ENCODE measurements at places on chromosomes 4 and X. TPM values are rescaled to one million over a fixed set of nuclear protein-coding genes. Genes with fewer than 3 reads are reported as not detected.

- peak overlapping the region; percentile 54 for H3K27ac ChIP-seq
- no peaks in the 10 kb centered on the region for H3K4me1 ChIP-seq
- no peaks in the 10 kb centered on the region for H3K36me3 ChIP-seq
- no peak overlapping the region for H3K4me3 ChIP-seq
Measured at GRCh38 chr4:151174784-151175183, 75.4 kb downstream of the RPS3A start.

DNA sequence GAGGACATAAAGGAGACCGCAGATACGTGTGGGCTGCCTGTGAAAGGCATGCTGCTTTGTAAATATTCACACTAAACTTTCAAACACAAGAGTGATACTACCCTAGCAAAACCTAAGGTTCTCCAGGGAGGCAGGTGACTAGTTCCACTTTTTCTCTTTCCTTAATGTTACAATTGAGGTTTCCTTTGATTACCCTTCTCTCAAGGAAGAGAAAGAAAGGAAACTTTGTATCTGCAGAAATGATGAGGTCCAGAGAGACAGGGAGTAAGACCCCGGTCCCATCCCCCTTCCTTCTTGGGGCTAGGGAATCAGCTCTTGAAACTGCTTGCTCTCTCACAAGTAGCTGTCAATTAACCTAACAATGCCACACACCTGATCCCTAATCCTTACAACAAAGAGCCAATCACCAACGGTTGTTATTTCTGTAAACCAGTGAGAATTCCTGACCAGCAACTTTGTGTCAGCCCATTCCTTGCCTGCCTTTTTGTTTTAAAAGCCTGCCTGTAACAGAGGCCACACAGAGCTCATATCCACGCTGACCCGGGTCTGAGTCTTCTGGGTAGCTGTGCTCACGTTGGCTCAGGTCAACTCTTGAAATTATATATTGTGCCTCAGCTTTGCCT, 754.8 kb upstream of the FRG1 start:
- H3K27me3 ChIP-seq: no peaks in the 10 kb centered on the region
- H3K4me3 ChIP-seq: no peak overlapping the region
- DNase-seq: no peak
- no peak overlapping the region for H3K27ac ChIP-seq
- no peaks in the 10 kb centered on the region for H3K4me1 ChIP-seq
- no peaks in the 10 kb centered on the region for H3K36me3 ChIP-seq

The PSAPL1 gene
- 0.15 TPM for total RNA-seq

The CT83 gene
- not detected for total RNA-seq

DNA sequence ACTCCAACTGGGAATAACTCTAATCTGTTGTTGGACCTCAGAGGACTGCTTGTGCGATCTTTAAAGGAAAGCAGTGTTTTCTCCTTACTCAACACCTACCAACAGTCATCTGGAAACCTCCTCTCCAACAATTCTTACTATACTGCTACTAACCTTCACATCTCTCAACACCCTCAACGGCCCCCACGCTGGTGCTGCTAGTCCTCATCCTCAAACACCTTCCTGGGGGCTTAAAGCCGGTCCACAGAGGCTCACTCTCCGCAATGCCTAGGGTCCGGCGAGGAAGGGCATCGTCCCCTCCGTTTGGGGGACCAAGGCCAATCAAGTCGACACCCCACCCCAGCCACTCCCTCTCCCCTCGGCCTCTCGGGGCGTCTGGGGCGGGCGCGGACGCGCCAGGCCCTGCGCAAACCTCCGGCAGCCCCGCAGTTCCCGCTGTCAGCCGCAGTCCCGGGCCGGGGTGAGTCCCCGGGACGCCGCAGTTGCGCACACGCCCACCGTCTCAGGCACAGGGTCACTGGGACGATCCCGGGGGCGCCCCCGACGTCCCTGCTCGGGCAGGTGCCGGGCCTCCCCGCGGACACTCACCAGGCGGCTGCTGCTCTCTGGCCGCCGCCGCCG, 418 bp downstream of the TAB3 start:
- H3K27ac ChIP-seq: peak overlapping the region; percentile 92
- peak overlapping the region; percentile 76 for H3K4me3 ChIP-seq
- H3K4me1 ChIP-seq: no peaks in the 10 kb centered on the region
- H3K27me3 ChIP-seq: no peaks in the 10 kb centered on the region

The TSPAN7 gene
- total RNA-seq: 15.5 TPM

The MAB21L2 gene
- total RNA-seq: not detected

- no peaks in the 10 kb centered on the region for H3K36me3 ChIP-seq
- H3K27me3 ChIP-seq: no peaks in the 10 kb centered on the region
- H3K4me3 ChIP-seq: no peak overlapping the region
- peaks cover 33% of the 10 kb centered on the region for H3K4me1 ChIP-seq
Measured at GRCh38 chr4:7971159-7971631, 31.5 kb upstream of the AFAP1 start.

The HPSE gene
- total RNA-seq: 3.8 TPM

- DNase-seq: no peak
- H3K4me3 ChIP-seq: no peak overlapping the region
- H3K27me3 ChIP-seq: no peaks in the 10 kb centered on the region
- no peaks in the 10 kb centered on the region for H3K4me1 ChIP-seq
- no peak overlapping the region for H3K27ac ChIP-seq
- no peaks in the 10 kb centered on the region for H3K36me3 ChIP-seq
Measured at GRCh38 chr4:105361053-105361452, 112.8 kb downstream of the PPA2 start.

DNA sequence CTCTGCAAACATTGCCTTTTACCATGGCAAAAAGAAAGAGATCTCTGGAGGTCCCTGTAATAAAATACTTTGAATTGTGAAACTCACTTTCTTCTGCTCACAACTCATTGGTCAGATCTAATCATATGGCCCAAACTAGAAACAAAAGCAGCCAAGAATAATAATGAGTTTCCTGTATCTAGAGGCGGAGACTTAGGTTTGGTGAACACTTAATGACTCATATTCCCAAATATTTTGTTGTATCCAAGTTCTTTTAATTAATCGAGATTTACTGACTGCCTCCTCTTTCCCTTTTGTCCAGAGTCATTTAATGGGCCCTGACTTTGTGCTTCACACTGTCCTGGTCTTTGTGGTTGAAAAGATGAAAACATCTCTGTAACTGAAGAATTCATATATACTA, 190.6 kb downstream of the CCSER1 start:
- H3K4me1 ChIP-seq: no peaks in the 10 kb centered on the region
- DNase-seq: no peak
- no peaks in the 10 kb centered on the region for H3K36me3 ChIP-seq

DNA sequence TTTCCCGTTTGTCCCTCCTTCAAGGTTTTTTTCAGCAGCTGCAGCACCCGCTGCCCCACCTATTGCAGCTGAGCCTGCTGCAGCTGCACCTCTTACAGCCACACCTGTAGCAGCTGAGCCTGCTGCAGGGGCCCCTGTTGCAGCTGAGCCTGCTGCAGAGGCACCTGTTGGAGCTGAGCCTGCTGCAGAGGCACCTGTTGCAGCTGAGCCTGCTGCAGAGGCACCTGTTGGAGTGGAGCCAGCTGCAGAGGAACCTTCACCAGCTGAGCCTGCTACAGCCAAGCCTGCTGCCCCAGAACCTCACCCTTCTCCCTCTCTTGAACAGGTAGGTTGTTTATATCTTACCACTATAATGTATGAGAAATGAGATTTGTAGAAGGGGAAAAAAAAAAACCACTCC, 4.5 kb downstream of the PRR27 start:
- no peak overlapping the region for H3K4me3 ChIP-seq
- H3K36me3 ChIP-seq: no peaks in the 10 kb centered on the region
- H3K27me3 ChIP-seq: no peaks in the 10 kb centered on the region
- H3K27ac ChIP-seq: no peak overlapping the region

The SRPX gene
- 108 TPM for total RNA-seq

DNA sequence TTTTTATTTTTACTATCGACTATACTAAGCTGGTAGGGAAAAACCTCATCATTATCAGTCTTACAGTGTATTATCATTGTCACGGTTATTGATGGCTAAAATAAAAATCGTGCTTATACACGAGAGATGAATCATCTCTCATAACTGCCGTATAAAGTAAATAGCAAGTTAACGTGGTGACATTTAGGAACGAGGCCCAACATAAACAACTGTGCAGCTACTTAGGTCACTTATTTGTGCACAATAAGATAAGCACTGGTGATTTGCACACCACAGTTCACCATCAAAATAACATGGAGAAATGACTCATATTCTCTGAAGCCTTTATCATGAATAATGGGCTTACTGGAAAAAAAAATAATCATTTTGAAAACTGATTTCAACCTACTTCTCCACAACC, 482.0 kb upstream of the TENM3 start:
- no peaks in the 10 kb centered on the region for H3K27me3 ChIP-seq
- no peaks in the 10 kb centered on the region for H3K4me1 ChIP-seq
- DNase-seq: no peak
- no peak overlapping the region for H3K4me3 ChIP-seq
- H3K27ac ChIP-seq: no peak overlapping the region

The EVC gene
- 25.9 TPM for total RNA-seq

The STATH gene
- not detected for total RNA-seq

DNA sequence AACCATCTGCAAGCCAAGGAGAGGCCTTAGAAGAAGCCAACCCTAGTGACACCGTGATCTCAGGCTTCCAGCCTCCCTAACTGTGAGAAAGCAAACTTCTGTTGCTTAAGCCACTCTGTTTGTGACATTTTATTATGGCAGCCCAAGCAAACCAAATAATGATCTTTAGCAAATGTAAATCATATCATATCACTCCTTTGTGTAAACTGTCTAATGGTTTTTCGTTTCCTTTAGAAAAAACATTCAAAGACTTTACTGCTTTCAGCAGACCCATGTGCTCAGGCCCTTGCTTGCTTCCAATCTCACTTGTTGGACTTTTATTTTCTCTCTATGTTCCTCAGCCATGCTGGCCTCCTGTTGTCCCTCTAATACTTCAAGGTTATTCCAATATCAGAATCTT, 192.2 kb upstream of the HS3ST1 start:
- H3K4me1 ChIP-seq: no peaks in the 10 kb centered on the region
- no peak overlapping the region for H3K4me3 ChIP-seq
- no peak for DNase-seq

DNA sequence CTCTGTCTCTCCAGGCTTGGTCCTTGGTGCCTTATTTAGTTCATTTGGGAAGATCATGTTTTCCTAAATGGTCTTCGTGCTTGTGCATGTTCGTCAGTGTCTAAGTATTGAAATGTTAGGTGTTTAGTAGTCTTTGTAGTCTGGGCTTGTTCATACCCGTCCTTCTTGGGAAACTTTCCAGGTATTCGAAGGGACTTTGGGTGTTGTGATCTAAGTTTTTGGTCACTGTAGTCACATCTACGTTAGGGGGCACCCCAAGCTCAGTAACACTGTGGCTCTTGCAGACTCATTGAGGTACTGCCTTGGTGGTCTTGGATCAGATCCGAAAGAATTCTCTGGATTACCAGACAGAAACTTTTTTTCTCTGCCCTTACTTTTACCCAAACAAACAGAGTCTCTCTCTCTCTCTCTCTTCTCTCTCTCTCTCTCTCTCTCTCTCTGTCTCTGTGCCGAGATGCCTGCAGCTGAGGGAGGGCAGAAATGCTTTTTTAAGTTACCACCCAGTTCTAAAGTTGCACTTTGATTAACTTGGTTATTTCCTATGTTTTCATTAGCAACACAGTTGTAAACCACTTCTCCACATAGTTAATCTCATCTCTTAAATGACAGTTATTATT, 67.6 kb upstream of the SLC7A3 start:
- H3K27me3 ChIP-seq: no peaks in the 10 kb centered on the region
- no peaks in the 10 kb centered on the region for H3K4me1 ChIP-seq
- no peaks in the 10 kb centered on the region for H3K36me3 ChIP-seq
- peak; percentile 70 for DNase-seq
- H3K4me3 ChIP-seq: no peak overlapping the region

DNA sequence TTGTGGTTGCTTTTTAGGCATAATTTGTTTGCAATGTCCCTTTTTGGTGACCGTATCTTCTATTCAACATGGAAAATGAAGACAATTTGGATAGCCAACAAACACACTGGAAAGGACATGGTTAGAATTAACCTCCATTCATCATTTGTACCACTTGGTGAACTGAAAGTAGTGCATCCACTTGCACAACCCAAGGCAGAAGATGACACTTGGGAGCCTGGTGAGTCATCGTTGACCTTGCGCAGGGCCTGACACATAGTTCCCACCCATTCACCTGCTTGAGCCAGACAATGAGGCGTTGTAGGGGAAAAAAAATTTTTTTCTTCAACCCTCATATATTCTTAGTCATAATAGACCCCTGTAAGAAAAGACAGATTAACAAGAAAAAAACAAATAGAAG, 32.4 kb downstream of the EGF start:
- no peak for DNase-seq
- no peak overlapping the region for H3K4me3 ChIP-seq
- H3K4me1 ChIP-seq: no peaks in the 10 kb centered on the region
- no peaks in the 10 kb centered on the region for H3K36me3 ChIP-seq
- no peak overlapping the region for H3K27ac ChIP-seq
- no peaks in the 10 kb centered on the region for H3K27me3 ChIP-seq

The PCDH11X gene
- total RNA-seq: 1.3 TPM

DNA sequence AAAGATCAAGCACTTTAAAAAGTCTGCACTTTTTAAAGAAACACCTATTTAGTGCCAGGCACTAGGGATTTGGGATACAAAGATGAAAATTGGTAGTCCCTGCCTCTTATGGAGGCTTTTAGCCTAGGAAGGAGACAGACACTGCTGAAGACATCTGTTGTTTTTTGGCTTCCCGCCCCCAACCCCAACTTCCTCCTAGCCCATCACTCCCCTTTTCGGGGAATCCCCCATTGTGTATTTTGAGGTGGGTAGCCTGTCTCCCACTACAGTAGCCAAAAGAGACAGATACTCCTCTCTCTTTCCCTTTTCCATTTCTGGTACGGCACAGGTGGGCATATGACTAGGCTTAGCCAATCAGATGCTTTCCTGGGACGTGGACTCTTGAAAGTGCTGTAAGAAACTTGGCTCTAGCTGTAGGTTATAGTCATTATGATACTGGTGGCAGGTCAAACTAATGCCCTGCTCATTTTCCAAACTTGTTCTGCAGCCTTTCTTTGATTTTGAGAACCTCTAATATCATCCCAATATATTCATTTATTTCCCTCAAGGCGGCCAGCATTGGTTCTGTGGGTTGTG, 194.6 kb upstream of the RBPJ start:
- H3K36me3 ChIP-seq: no peaks in the 10 kb centered on the region
- H3K4me1 ChIP-seq: no peaks in the 10 kb centered on the region
- no peak overlapping the region for H3K4me3 ChIP-seq

- H3K27ac ChIP-seq: no peak overlapping the region
- H3K27me3 ChIP-seq: no peaks in the 10 kb centered on the region
- no peaks in the 10 kb centered on the region for H3K36me3 ChIP-seq
Measured at GRCh38 chrX:71619193-71619592, 882 bp upstream of the CXCR3 start.

GRCh38 chr4:79273915-79274314, 51.9 kb downstream of the NAA11 start:
- DNase-seq: no peak
- H3K27me3 ChIP-seq: no peaks in the 10 kb centered on the region
- no peaks in the 10 kb centered on the region for H3K36me3 ChIP-seq
- H3K4me3 ChIP-seq: no peak overlapping the region
- no peaks in the 10 kb centered on the region for H3K4me1 ChIP-seq
- H3K27ac ChIP-seq: no peak overlapping the region

The CWH43 gene
- not detected for total RNA-seq

The CXCL13 gene
- not detected for total RNA-seq

GRCh38 chr4:185207466-185207865, 1.9 kb upstream of the SNX25 start:
- H3K27ac ChIP-seq: no peak overlapping the region
- H3K27me3 ChIP-seq: no peaks in the 10 kb centered on the region
- no peak overlapping the region for H3K4me3 ChIP-seq
- H3K4me1 ChIP-seq: peaks cover 5% of the 10 kb centered on the region
- DNase-seq: no peak

Measured in breast epithelium (tissue), 4 donors.